ENCODE measurements at places on chromosomes 12 and 14.

GRCh38 chr14:24411443-24412389 lies 12.9 kb downstream of the NYNRIN start:
- DNase-seq: peak; percentile 44

GRCh38 chr12:108214486-108214885 lies 85.4 kb downstream of the WSCD2 start:
- DNase-seq: peak; percentile 58

DNA sequence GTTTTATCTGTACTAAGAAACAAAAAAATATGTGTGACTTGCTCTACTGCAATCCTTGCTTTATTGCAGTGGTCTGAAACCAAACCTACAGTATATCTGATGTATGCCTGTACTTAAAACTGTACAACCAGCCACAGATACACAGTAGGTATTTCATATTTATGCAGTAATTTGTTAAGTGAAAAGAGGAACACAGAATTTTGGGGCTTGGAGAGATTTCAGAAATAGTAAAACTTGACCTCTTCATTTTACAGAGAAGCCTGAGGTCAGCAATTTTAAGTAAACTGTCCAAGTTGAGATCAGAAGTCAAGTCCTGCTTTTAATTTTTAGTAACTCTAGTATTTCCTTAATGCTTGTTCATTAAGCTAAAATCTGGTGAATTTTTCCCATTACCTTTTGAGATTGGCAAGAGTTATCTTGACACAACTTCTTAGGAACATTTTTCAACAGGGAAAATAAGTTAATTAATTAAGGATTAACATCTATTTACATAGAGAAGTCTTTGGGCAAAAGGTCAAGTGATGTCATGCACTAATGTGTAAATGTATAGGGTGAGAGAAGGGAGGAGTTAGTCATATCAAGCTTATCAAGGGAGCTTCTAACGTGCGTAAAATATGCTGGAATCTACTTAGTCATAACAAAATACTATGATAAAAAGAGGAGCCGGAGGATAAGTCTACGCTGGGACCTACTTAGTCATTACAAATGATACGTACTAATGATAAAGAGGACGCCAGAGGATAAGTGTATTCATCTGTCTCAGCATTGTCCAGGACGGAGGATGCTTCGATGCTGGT lies 66.0 kb upstream of the GTF2A1 start:
- DNase-seq: peak; percentile 46

- DNase-seq: no peak
Observed at GRCh38 chr12:27999970-28000369, 27.4 kb upstream of the PTHLH start.
